NCI-H748 treated with DMSO at 0.1 percent for 48 hours (cell line): ENCODE measurements at places on chromosomes 12 and 14.

DNA sequence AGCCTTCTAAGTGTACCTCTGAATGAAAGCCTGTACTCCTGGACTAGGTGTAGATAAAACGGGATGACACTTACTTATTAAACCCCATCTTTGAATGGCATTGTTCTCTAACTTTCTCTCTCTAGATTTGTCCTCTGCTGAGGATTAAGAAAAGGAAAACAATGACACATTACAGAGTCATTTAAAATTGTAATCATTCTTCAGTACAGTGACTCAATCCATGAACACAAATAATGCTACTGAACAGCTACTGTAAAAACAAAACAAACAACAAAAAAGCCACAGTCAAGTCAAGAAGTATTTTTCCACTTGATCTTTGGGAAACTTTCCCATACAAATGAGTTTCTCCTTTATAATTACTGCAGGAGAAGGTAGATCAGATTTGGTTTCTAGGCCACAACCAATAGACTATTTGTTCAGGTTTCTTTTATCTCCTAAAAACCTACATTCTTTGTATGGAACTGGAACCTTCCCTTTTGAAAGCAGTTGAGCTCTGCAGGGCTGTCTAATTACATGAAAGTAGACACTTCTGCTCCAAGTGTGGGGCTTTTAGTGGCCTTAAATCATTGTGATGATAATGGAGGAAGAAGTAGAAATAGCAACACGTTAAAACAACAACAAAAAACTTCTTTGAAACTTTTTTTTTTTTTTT is 219.1 kb downstream of the ESR2 start:
- no peak for DNase-seq

- DNase-seq, result no peak
Measured at GRCh38 chr12:77167801-77168200, 102.4 kb upstream of the E2F7 start.

DNA sequence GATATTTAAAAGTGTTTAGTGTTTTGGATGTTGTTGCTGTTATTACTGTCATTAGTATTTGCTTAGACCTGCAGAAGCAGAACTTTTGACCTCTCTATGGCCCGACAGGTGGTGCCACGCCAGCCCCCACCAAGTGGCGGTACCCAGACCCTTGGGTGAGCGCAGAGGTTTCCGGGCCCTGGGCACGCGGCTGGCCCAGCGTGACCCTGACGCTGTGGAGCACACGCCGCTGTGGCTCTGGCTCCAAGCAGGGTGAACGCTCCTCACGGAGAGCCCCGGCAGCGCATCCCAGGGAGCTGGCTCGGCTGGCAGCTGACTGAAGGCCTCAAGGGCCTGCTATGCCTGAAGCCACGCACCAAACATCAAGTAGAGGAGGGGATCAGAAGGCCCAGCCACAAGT is 22.6 kb downstream of the SLC25A47 start:
- DNase-seq, result no peak

DNA sequence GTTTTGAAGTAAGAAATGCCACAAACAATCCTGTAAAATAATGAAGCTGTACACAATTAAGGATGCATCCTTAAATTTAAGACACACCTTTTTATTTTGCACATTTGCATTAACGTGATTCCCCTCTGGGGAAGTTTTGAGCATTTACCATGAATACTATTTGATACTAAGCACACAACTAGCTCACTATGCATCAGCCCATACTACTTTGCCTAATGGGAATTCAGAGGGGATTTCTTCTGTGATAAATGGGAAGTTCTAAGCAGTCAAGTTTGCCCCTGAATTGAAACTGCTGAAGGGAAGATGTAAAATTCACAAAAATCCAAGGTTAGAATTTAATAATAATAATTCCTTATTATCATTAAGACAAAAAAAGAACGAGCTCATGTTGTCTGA is 27.4 kb downstream of the SINHCAF start:
- DNase-seq, result no peak

GRCh38 chr12:31756977-31757420 is 28.2 kb upstream of the AMN1 start:
- DNase-seq, result no peak

DNA sequence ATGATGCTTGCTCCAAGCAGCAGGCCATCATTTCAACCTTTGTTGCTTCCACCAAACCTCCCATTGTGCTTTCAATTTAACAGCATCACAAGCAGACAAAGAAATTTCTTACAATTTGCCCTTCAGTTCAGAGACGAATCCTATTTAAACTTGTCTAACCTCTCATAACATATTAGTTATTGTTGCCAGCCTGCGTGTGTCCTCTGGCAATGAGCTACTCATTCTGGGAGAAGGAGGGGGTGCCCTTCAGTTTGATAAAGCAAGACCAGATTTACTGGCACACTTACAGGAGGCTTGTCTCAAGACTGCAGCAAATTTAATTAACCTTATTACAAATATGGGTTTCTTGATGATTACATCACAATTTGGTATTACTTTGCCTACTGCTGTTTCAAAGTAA is 203.6 kb upstream of the SOX5 start:
- DNase-seq, result no peak

GRCh38 chr12:124625867-124626675 is 58.7 kb upstream of the NCOR2 start:
- DNase-seq, result no peak

- DNase-seq, result peak; percentile 82
Measured at GRCh38 chr14:94129111-94129757, at the start of gene IFI27L2. Gene IFI27L2 (minus strand): TSS chr14:94129604. CDS start chr14:94129564, 40 bp downstream.

GRCh38 chr12:78419513-78419912 is 445.1 kb upstream of the SYT1 start:
- DNase-seq, result no peak

DNA sequence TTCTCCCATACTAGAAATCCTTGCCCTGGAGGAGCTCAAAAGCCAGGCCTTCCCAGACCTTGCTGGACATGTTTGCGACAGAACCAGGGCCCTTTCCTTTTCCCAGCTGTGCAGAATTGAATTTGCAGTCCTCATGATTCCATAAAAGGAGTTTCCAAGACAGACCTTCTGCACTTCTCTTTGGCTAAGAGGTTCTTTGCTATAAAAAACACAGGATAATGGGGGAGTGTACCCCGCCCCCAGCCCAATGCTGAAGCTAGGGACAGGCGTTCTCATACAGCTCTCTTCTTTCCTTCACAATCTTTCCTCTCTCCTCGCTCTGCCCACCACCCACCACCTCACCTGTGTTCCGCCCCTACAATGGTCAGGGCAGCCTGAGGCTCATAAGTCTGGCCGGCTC is 172.3 kb upstream of the FKBP4 start:
- no peak for DNase-seq

GRCh38 chr12:46574847-46575246 is 202.3 kb upstream of the SLC38A2 start:
- no peak for DNase-seq

DNA sequence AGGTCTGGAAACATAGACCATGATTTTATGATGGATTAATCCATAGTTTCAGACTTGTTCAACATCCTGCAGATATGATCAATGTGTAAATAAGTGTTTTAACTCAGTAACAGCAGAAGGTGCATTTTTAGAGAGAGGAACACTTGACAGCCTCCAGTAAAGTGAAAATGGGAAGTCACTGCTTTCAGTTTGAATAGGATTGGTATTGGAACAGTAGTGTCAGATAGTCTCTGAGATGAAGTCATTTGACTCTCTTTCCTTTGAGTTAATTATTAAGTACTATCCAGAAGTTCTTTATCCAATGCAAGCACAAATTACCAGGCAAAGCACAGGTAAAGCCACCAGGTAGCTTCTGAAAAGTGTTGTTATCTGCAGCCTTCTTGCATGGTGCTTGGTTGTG is 14.5 kb upstream of the NAV3 start:
- no peak for DNase-seq

DNA sequence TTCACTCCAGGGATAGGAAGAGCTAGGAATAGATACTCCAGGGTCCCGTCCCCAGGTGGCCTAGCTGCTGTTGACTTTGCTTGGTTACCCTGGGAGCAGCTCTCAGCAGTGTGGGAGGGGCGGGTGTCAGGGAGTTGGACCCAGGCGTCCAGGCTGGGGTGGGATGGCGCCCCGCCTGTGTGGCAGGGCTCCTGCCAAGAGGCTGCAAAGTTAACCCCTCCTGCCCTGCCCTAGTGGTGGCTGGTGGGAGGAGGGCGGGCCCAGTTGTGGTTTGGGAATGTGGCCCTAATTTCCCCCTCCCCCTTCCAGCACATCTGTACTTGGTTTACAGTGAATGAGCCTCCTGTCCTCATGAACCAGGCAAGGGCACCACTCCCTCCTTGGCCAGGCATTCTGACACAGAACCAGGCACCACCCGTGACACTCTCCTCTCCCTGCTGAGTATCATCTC is 1.7 kb upstream of the RARG start:
- no peak for DNase-seq

GRCh38 chr12:39393890-39394289 is 49.0 kb downstream of the KIF21A start:
- DNase-seq, result no peak

GRCh38 chr12:12626471-12626870 is 14.8 kb downstream of the CREBL2 start:
- no peak for DNase-seq

DNA sequence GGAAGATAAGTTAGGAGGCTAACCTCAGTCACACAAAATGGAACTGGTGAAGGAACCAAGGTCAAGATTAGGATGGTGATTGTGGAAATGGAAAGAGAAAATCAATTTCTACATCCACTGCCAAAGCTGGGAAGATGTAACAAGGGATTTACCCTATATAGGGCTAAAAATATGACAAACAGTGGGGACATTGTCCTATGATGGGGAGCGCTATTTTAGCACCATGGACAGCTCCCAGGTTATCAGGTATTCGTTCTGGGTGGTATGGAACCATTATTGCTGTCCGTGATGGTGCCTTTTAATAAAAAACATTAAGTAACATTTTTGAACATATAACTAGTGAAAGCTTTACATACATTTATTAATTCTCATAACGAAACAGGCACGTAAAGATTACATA is 124.0 kb downstream of the NDUFA12 start:
- DNase-seq, result no peak
